ENCODE measurements at places on chromosomes 2 and 18.

- DNase-seq = no peak
These were observed 21.4 kb upstream of the SH3BP4 start for GRCh38 chr2:234930397-234930796.

- DNase-seq = no peak
These were observed 66.2 kb downstream of the HS6ST1 start for GRCh38 chr2:128252501-128252900.

GRCh38 chr2:668000-668398, 9.2 kb downstream of the TMEM18 start:
- no peak for DNase-seq

GRCh38 chr18:78672862-78673446, 306.7 kb upstream of the SALL3 start:
- no peak for DNase-seq

DNA sequence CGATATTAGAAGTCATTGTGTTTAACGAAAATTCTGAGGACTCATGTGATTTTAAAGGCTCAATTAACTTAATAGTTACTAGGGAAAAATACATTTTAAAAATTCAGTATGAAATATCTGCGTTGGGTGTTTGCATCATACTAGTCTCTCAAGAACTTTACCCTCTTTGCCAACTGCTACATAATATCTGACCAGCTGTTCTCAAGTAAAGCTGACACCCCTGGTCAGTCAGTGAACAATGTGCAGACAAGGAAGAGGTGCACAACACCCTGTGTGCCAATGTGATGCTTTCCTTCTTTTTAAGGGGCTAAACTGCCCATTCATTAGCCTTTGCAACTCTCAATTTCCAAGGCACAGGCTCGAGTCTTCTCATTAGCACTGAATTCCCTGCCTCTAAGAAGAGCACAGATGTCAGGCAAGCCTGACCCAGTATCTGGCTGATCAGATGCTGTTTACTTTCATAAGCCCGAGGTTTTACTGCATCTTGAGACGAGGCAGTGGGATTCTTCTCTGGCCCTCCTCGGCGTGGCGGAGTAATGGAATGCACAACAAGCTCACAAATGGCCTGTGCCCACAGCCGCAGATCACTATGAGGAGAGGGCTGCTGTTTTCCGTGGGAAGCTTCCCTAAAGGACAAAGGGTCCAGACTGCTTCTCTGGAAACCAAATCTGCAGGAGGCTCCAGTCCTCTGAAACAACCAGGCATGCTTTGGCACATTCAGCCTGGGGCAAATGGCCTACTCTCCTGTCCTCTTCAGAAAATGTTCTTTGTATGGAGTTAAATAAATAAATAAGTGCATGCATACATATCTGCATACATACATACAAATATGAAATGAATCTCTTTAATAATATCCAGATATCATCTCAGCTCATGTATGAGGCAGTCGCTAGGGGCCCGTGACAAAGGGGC, 240.3 kb downstream of the ZNF521 start:
- no peak for DNase-seq

GRCh38 chr18:31099450-31100230, 2.6 kb downstream of the DSC2 start:
- no peak for DNase-seq

DNA sequence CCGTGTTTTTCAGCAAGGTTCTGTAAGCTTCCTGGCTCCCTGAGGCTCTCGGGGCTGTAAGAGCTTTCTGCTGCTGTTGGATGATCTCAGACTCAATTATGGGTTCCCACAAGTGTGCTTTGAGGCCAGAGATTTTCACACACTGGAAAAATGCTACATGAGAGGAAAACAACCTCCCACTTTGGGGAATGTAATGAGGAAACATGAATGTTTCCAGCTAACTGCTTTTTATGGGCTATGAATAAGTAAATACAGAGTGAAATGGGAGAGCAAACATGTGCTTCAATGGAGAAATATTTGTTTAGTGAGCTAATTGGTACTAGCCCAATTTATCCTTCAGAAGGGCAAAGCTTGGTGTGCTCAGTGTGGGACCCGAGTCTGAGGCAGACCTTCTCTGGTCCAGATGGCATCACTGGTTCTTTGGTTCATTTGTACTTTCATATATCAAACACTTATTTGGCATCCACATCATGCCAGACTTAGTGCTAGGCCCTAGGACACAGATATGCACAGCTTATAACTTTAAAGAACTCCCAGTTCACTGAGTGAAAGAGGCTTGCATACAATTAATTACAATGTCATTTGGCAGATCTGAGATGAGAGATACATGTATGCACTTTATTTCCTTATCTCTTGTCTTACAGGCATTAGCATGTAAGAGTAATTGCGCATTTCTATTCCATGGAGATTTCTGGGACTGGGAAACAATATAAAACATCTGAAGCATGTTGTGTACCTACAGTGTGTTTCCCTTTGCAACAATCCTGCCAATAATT, 248.8 kb downstream of the RDH14 start:
- no peak for DNase-seq

DNA sequence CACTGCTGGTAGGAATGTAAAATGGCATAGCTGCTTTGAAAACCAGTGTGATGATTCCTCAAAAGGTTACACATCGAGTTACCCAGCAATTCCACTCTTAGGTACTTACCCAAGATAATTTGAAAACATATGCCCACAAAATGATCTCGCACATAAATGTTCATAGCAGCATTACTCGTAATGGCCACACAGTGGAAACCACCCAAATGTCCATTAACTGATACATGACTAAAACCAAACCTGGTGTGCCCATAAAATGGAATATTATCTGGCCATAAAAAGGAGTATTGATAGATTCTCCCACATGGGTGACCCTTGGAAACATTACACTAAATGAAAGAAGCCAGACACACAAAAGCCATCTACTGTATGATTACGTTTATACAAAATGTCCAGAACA, 70.4 kb downstream of the ALPK2 start:
- DNase-seq = no peak

- no peak for DNase-seq
These were observed 569.0 kb downstream of the DCDC2C start for GRCh38 chr2:4272261-4272858.

DNA sequence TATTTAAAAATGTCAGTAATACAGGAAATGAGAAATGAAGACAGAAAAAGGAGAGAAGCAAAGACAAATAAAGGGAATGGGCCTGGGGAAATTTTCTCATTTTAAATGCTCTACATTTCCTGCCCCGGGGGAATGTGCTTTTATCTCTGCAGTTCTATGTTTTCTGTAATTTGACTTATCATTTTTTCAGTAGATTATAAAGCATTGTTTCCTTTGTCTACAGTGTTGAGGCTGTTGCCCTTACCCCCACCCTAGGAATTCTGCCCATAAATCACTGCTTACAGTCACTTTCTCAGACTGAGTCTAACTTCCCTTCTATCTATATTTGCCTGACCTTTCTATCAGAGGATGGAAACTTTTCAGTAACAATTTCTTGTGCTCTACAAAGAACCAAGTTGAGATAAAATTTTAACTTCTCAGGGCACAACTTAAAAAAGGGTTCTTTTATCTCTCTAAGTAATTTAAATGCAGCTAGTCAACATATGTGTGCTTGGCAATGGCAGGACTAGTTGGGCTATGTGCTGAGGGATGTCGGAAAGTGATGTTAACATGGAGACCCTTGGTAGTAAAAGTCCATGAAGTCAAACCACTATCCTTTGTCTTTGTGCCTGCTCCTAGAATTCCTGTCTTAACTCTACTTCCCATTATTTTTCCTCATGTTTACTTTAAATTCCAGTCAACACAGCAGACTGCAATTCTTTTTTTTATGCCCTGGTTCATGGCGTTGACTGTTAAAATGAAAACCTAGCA, 146.5 kb upstream of the MMADHC start:
- no peak for DNase-seq

GRCh38 chr2:179263015-179263414, 1.6 kb downstream of the SESTD1 start:
- DNase-seq = no peak

DNA sequence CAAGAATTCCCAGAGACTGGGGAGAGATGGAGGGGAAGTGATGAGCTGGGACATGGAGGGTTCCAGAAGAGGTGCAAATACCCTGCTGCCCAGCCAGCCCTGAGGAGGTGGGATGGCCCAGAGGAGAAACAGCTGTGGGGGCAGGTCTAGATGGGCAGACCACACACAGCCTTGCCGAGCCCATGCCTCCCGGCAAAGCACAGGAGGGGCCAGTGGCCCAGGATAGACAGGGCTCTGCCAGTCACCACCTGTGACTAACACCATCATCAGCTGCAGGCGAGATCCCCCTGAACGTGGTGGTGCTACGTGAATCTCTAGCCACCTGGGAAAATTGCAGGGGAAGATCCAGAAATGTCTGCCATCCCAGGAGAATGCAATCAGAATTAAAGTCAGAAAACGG, 39.4 kb downstream of the SCTR start:
- no peak for DNase-seq

DNA sequence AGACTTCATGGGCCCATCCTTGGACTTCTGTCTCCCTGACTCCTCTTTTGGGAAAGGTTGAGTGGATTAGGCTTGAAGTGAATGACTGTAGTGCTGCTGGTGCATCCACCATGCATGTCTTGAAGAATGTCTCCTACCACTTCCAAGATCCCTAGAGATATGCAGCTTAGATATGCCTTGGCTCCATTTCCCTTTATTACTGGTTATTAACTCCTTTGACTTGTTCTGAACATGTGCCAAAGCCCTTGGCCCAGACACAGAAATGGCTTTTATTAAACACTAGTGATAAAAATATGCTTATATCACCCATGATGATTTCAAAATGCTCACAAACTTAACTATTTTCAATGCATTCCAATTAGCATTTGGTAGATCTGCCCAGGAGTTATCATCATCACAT, 90.0 kb upstream of the SLC14A2 start:
- DNase-seq = no peak

GRCh38 chr2:39139511-39140237, 18.8 kb upstream of the SOS1 start:
- DNase-seq = no peak

- DNase-seq = no peak
These were observed 10.0 kb downstream of the RNF144A start for GRCh38 chr2:6927186-6927585.

DNA sequence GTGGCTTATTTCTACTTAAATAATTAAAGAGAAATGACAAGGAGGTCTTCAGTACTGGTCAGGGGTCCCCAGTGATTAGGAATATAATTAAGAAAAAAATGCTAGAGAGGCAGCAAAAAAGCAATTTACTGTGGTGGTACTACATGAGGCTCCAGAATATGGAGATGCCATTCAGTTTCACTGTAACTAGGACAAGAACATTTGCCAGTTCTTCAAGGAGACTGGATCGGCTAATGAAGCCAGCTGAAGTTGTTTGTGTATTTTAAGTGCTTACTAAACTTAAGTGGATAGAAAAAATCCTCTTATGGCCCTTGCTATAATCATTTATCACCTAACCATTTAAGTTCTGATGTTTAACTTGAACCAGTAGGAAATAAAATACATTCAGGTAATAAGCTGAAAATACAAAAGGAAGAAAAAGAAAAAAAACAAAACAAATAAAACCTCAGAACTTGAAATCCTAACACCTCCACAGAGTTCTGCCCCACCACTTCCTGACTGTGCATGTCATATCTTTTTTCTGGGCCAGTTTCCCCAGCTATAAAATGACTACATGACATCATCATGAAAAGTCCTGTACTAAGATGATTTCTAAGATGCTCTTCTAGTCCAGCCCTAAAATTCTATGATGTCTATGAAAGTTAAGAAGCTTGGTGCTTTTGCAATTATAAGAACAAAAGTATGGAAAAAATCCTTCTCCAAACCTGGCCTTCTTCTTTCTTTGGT, 98.0 kb downstream of the TRABD2A start:
- no peak for DNase-seq

DNA sequence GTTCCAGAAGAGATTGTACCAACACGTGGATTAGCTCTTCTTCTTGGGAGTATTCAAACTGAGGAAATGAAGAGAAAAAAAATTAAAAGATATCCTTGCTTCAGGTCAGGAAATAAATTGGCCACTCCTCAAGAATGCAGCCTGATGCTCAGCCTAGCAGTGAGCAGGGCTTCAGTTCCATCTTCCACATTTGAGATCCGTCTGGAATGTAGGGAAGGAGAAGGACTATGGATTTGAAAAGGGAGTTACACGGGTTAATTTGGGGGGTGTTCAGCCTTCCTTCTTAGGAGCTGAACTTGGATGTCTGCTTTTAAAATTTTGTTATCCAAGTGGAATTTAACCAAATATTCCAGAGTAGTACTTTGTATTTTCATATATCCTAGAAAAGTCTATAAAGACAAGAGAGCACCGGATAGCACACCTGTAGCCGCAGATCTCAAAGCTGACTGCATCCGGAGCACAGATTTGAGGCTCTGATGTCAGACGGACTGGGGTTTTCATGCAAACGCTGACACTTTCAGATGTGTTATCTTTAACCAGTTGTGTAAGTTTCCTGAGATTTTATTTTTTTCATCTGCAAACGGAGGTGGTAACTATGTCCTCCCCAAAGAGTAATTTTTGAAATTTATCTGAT, 99.3 kb downstream of the COPS8 start:
- no peak for DNase-seq

DNA sequence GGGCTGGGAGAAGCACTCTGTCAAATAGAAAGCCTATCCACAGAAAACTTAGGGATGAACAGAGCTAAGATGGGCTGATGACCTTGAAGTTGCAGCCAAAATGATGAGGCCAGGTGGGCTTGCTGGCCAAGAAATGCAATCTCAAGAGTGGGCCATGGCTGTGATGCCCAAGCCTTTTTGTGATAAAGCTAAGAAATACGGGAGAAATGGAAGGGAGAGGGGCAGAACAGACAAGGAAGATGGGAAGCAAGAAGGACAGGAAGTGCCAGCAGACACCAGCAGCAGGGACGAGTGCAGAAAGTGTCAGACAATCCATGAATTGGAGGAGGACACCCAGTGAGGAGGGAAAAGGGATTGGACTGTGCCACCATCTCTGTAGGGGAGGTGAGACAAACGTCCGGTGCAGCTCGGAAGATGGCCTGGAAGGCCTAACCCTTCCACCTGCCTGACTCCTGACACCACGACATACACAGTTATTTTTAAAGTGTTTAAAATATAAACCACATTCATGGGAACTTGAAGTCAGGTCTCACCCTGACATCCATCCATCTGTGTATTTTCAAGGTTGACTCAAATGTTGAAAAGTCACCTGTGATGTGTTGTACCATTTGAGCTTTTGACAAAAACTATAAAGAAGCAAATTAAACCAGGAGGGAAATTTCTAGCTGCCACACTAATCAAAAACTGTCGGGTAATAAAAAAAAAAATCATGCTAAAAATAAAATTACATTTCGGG, 105.5 kb downstream of the BCL2 start:
- no peak for DNase-seq

DNA sequence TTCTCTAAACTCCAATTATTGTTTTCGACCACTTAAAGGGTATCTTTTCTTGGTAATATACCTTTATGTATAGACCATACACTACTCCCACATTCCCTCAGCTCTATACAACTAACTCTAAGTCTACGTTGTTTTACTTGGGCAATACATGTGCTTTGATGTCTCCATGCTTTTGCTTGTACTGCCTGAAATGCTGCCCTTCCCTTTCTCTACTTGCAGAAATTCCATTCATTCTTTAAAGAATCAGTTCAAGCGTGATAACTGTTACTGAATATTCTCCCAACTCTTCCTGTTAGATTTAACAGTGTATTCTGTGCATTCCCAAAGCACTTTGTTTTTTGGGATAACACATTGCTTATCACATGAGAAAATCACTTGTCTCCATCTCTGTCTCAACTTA, 157.0 kb upstream of the AQP4 start:
- DNase-seq = no peak

- DNase-seq = no peak
These were observed 935.0 kb downstream of the TRIB2 start for GRCh38 chr2:13651684-13652131.

- DNase-seq = no peak
These were observed 19.8 kb downstream of the TET3 start for GRCh38 chr2:74004212-74005182.
